Stimulated activated CD4-positive, alpha-beta T cell treated with anti-CD3 and anti-CD28 coated beads, Interleukin-4, amount 100 ng/mL, for 4 hours (primary cell): ENCODE measurements at places on chromosomes 2 and 18.

- DNase-seq = no peak
These were observed 34.3 kb upstream of the PIEZO2 start for GRCh38 chr18:11183637-11184036.

GRCh38 chr2:75516378-75517360, 44.1 kb downstream of the EVA1A start:
- DNase-seq = no peak

DNA sequence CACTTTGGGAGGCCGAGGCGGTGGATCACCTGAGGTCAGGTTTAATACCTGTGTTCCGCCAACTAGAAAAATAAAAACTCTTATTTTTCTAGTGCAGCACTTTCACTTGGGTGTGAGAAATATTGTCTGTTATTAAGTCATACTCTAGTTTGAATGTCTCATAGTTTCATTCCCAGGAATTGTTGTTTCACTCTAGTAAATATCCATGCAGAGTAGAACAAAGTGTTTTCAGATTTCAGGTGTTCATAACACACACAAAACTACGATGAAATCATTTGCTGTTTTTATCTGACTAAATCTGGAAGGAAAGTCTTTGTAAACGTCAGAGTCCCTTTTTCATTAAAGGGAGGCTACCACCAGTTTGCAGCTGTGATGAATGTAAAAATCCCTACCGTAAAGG, 4.0 kb downstream of the FAM117B start:
- no peak for DNase-seq

GRCh38 chr2:150036622-150037021, 449.0 kb upstream of the MMADHC start:
- no peak for DNase-seq

DNA sequence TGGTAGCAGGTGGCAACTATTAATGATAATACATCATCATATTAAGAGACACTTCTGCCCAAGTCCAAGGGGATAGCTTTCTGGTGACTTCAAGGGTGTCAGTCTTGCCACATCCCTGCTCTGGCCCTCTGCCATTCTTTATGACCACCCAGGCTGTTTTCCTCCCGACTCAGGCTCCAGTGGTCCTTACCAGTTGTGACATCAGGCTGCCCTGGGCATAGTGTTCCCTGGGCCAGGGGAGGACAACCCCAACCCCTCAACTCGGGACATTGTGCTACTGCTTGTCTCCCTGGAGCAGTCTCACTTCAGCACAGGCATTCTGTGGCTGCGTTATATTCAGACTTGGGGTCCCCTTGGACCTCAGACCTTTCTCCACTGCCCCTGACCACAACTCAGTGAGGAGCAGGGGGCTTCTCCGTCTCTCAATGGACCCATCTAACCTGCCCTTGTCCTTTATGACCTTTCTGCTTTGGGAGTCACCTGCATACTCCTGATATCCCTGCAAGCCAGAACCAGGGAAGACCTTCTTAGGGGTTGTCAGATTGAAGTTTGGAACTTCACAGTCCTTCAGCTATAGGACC, 12.8 kb downstream of the DNAJB2 start:
- DNase-seq = no peak

GRCh38 chr2:65366595-65367125, 65.7 kb downstream of the SPRED2 start:
- peak; percentile 23 for DNase-seq

- no peak for DNase-seq
These were observed 125.9 kb upstream of the SMAD7 start for GRCh38 chr18:49076654-49077166.

- no peak for DNase-seq
These were observed 29.6 kb upstream of the ENOSF1 start for GRCh38 chr18:741931-742512.

DNA sequence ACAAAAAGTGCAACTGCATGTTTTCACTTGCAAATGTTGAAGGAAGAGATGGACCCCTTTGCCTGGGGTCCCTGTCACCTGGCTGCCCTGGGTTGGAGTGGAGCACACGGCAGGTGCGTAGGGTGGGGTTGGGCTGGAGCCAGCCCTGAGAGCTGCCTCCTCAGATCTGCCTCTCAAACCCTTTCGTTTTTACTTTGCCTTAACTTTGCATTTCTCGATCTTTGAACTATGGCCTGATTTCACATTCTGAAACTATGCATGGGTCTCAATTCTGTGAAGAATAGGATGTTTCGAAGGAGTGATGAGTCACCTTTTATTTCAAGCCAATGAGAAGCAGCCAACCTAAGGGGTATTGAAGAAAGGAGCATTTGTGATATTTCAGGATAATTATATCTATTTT, 132.8 kb downstream of the ACOXL start:
- DNase-seq = no peak

GRCh38 chr18:12516049-12516630, 108.4 kb downstream of the PRELID3A start:
- DNase-seq = no peak

DNA sequence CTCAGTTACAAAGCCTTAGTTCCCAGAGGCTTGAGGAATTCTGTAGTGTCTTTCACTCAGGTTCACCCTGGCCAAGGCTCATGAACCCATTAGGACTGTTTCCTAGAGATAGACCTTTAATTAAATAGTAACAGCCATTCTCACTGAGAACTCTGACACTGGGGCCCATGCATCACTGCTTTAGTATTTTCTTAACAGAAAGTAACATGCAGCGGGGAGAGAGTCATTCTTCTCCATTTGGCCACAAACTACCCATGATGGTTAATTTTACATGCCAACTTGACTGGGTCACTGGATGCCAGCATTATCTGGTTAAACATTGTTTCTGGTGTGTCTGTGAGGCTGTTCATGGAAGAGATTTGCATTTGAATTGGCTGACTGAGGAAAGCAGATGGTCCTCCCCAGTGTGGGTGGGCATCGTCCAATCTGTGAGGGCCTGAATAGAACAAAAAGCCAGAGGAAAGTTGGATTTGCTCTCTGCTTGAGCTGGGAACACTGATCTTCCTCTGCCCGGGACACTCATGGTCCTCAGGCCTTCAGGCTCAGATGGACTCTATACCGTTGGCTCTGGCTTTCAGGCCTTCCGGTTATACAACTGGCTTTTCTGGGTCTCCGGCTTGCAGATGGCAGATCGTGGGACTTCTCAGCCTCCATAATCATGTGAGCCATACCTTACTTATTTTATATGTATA, 5.6 kb upstream of the CPLX4 start:
- no peak for DNase-seq

DNA sequence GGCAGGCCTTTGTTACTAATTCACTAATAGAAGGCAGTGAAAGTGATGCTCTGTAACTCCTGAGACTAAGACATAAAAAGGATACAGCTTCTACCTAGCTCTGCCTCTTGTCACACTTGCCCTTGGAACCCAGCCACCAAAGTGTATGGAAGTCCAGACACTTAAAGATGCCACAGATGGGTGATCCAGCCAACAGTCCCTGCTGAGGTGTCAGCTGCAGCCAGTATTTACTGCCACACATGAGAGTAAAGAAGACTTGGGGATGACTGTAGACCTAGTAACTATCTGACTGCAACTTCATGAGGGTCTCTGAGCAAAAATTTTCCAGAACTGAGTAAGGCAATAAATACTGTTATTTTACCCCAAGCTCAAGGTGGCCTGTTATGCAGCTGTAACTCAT, 8.8 kb downstream of the IMMT start:
- no peak for DNase-seq

DNA sequence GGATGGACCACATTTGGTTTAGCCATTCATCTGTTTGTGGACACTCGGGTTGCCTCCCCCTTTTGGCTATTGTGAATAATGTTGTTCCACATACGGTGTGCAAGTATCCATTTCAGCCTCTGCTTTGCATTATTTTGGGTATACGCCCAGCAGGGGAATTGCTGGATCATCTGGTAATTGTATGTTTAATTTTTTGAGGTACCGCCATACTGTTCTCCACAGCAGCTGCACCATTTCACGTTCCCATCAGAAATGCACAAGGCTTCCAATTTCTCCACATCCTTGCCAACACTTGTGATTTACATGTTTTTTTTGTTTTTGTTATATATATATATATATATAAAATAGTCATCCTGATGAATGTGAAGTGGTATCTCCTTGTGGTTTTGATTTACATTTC, 54.6 kb upstream of the TWIST2 start:
- no peak for DNase-seq

- DNase-seq = no peak
These were observed 49.6 kb downstream of the FARSB start for GRCh38 chr2:222606306-222606705.

GRCh38 chr2:127449414-127449813, 31.2 kb downstream of the PROC start:
- DNase-seq = no peak

- DNase-seq = no peak
These were observed 204.8 kb upstream of the PARD3B start for GRCh38 chr2:204340511-204340910.

- no peak for DNase-seq
These were observed 70.7 kb downstream of the TANK start for GRCh38 chr2:161230959-161231358.

DNA sequence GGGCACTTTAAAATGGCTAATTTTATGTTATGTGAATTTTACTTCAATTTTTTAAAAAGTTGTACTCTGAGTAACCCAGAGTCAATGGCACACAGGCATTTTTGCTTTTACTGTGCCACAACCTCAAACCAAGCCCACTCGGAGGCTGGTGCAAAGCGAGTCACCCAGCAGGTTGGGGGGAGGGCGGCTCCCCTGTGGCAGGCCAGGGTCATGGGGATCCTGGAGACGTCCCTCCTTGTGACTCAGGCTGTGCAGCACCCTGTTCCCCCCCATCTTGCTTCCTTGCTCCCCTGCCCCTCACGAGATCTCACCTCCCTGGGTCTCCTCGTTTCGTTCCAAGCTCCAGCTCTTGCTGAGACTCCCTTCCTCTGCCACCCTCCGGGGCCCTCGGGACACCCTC, 58.6 kb downstream of the POMC start:
- DNase-seq = no peak

DNA sequence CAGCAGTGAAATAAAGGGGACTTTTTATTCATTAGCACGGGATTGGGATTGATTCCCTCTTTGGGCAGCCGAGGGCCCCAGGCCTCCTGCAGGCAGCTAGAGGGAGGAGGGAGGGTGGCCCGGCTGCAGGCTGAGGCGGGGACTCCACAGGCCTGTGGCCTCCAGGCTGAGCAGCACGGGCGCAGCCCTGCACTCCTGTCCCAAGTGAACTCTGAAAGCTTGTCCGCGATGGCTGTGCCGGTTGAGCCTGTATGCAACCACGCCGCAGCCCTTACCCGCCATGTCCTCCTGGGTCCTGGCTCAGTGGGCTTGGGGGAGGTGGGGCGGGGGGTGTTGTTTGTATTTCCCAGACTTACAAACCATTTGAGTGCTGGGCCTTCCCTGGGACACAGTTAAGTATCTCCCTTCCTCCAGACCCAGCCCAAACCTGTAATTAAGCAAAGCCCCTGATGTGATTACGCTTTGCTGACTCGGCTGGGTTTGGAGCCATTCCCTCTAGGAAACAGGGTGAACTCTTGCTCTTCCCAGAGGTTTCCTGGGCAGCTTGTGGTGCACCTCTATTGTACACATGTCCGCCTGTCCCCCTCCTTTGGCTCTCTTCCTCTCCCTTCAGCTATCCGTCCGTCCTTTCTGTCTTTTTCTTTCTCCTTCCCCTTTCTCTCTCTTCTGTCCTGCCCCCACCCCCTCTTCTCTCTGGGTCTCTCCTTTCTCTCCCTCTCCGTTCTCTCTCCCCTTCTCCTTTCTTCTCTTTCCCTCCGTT, 5.3 kb downstream of the GLI2 start:
- DNase-seq = no peak

GRCh38 chr2:32003791-32004190, 7.0 kb downstream of the MEMO1 start:
- no peak for DNase-seq

DNA sequence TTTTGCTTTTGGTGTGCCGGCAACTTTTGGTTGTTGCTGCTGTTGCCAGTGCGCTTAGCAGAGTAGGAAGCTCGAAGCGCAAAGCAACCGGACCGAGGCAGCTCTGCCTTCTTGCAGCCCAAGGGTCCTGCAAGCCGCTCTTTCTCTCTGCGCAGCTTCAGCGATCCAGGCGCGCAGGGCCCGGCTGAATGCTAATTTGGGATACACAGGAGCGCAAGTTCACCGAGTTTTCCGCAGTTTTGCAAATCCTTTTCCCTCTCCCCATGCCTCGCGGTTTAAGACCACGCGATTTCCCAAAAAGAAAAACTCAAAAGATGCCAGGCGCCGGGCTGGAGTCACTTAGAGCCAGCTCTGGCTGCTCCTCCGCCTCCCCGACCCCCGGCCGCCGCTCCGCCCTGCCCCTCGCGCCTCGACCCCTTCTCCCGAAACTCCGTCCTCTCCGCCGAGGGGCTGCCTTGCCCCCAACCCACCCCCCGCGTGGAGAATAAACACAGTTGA, 13.5 kb upstream of the SIX3 start:
- no peak for DNase-seq

GRCh38 chr2:195575879-195576401, 81.1 kb upstream of the SLC39A10 start:
- no peak for DNase-seq

- DNase-seq = no peak
These were observed 135.6 kb upstream of the ZNF236 start for GRCh38 chr18:76686737-76687231.

DNA sequence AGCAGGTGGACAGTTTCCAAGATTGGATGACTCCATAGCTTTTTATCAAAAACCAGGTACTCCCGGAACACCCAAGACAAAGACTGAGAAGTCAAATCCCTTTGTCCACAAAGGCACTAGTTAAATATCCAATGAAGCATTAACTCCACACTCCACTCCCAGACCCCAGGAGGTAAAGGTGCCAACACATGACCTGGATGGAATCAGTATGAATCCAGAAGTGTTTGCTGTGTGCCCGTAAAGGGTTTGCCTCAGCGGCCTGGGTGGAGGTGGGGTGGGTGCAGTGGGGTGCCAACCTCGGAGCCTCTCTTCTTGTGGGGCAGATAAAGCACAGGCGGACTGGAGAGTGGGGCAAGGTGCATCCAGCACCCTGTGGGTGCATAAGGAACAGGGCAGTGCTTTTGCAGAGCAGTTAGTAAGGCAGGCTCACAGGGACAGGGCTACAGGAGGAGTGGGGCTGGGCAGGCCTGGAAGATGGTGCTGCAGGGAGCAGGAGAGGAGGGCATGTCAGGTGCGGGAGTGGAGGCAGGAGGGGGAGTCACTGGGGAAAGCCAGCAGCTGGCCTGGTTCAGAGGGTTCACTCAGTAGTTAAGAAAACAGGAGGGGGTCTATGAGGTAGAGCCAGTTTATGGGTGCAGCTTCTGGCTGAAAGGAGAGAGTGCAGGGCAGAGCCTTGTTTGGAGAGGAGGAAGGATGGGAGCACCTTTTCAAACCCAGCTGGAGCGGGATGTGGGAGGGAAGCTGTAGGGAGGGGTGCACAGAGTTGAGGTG, 208.4 kb upstream of the SMAD2 start:
- no peak for DNase-seq
